Natural killer cell (primary cell): ENCODE measurements at places on chromosomes 2 and 18.

GRCh38 chr2:238689871-238690389 lies 158.0 kb upstream of the TWIST2 start:
- DNase-seq: no peak

DNA sequence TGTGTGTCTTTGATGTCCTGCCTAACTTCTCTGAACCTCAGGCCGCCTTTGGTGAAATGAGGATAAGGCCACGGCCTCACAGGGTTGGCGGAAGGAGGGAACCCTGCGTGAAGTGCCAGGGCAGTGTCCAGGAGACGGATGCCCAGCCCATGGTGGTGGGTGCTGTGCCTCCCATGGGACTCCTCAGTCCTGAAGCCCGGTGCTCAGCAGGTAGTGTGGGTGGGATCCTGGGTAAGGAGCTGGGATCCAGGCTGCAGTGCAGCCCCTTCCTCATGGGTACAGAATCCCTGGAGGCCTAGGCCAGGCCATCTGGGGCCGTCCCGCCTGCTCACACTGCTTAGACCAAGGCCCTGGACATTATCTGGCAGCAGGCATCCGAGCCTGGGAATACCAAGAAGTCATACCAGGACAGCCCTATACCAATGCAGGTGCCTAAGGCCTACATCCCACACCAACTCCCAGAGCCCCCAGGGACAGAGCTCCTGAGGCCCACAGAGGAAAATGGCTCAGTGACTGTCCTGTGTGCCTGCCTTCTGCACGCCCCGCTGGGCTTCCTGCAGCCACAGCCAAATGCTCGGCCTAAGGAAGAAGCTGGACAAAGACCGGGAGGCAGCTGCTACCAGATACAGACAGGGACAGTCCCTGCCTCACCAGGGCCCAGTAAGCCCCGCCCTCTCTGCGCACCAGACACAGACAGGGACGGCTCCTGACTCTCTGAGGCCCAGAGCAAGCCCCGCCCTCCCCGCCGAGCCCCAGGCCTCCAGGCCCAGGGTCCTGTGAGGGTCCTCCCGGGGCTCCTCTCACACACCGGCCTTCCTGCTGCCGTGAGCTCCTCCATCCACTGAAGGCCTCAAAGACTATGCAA lies 78.0 kb downstream of the NDUFA10 start:
- no peak for DNase-seq

- no peak for DNase-seq
Observed at GRCh38 chr2:100197631-100198153, 55.3 kb upstream of the AFF3 start.

DNA sequence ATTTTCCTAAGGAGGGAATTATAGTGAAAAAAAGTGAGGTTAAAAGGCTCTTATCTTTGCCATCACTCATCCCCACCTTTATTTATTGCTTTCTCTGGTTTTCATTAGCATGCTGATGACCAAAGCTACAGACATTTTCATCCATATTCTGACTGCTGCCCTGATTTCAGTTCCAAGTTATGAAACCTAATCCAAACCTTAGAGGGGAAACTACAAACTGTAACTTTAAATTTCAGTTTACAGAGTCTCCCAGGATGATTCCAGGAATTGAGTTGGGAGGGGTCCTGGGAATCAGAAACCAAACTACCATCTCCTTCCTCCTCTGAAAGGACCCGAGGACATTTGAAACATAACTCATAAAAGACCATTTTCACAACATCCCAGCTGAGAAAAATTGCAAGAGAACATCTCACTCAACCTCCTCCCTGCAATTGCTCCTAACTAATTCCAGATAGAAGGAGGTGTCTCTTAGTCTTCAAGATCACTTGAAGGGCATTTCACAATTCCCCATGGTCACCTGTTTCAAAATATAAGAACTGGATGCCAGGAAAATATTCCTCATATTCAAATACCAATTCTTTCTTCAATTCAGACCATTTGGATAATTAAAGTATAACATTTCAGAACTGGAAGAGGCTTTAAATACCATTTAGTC lies 520.6 kb downstream of the TNS1 start:
- no peak for DNase-seq

DNA sequence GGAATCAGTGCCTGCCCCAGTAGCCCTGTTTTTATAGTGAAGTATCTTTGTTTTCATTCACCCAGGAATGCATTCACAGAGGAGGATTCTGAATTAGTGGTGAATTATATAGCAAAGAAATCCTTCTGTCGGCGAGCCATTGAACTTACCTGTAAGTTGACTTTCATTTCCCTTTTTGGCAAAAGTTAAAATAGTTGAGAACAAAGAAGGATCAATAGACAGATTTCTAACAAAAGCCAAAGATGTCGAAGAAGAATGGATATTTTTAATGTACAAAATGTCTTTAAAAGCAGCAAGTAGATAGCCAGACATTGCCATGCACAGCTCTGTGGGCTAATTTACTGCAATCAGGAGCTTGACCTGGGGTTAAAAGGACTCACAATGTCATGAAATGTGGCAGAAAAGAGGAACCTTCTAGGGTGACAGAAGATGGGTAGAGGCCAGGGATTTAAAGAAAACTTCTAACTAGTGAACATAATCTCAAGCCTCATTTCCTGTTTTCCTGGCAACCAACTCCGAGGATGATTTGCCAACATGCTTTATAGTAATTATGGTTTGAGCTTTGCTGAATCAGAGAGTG lies 53.8 kb upstream of the TMEM87B start:
- no peak for DNase-seq

DNA sequence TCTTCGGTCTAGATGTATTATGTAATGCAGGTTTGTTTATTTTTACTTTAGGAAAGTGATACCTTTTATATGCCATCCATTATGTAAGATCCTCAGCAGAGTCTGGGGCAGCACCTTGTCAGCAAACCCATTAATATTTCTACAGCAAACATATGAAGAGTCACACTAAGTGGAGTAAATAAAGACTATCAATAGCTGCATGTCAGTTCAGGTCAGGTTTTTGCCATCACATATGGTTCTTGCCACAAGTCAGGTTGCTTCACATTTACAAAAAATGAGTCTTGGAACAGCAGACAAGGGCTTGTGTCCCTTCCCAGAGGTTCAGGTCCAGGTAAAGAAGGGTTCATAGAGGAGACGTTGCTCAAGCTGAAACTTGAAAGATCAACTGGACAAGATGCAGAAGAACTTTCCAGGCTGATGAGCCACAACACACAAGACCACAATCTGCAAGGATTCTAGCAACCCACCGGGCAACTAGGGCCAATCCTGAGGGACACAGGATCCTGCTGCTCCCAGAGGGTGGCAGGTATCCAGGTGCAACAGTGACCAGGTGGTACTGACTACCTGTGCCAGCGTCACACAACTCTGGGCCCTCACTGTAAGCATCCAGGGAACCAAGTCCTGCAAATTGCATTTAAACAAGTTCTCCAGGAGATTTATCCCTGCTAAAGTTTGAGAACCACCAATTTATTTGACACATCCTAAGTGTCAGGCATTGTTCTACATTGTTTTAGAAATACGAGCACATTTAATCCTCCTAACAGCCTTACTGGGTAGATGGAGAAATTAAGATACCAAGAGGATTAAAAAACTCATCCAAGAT lies 215.8 kb downstream of the ALPK2 start:
- DNase-seq: no peak

DNA sequence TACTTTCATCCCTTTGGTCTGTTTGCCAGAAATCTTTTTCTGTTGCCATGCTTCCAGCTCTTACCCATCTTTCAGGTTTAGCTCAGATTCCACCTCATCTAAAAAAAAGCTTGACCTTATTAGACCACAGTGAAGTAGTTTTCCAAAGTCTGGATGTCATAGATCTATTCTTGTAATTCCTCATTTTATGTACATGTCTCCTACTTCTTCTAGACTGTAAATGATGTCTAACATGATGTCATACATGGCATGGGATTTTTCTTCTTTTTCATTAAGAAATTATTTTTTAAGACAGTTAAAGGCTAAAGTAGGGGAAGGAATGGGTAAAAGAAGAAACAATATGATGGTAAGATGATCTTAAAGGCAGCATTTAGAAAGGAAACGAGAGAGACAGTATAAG lies 11.3 kb downstream of the GLS start:
- no peak for DNase-seq

GRCh38 chr2:191006997-191007783 lies 6.8 kb downstream of the STAT1 start:
- DNase-seq: no peak

DNA sequence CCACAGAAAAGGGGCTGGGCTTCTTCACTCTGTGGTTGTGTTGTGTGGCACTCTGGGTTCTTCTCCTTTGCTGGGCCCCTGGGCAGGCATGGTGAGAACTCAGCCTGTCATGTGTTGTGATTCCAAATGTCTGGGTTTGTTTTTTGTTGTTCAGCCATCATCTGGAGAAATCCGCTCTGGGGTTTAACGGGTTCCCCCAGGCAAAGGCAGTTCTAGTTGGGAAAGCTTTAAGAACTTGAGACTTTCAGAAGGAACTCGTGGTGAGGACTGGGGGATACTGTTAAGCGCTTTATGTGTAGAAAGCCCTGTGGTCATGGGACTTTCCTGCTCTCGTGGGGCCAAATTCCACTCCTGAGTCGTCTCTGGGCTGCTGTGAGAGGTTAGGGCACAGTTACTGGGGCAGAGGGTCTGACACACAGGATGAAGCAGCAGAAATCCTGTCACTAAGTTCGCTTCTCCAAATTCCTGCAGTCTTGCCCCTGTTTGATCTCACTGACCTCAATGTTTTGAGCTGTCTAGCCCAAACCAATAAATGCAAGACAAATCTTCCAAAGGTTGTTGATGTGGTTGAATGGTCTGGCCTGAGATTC lies 87.7 kb downstream of the RAPGEF4 start:
- no peak for DNase-seq

GRCh38 chr18:318791-319291 lies 51.0 kb upstream of the THOC1 start:
- DNase-seq: no peak

GRCh38 chr18:23277399-23277798 lies 142.1 kb downstream of the CABLES1 start:
- no peak for DNase-seq

DNA sequence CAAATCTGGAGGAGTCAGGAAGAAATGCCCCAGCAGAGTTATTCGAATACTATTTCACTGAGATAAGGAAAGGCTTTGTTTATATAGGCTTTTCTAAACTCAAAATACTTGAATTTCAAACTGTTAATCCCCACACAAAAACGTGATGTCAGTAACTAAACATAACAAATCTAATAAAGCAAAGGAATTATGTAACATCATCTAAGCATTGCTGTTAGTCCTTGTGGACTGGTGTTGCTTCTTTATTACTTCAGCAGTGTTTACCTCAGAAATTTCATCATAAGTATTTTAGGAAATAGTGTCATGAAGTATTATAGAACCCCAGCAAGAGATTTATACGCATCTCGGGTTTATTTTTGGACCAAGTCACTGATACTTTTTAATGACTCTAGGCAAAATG lies 19.7 kb upstream of the SANBR start:
- no peak for DNase-seq

- no peak for DNase-seq
Observed at GRCh38 chr2:20638646-20639430, 12.1 kb downstream of the HS1BP3 start.

DNA sequence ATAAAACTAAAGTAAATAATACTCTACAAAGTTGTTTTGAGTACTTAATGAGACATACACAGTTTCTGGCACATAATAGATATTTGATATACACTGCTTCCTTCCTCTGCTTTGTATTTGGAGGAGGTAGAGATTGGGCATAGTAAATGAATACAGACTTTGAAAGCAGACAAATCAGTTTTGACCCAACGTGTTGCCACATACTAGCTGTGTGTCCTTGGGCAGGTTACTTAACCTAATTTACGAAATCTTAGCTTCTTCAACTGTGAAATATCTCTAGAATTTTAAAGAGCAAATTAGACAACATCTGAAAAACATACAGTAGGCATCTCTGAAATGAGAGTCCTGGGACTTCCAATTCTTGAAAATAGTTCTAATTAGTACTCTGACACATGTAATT lies 425.4 kb downstream of the TGIF1 start:
- no peak for DNase-seq

DNA sequence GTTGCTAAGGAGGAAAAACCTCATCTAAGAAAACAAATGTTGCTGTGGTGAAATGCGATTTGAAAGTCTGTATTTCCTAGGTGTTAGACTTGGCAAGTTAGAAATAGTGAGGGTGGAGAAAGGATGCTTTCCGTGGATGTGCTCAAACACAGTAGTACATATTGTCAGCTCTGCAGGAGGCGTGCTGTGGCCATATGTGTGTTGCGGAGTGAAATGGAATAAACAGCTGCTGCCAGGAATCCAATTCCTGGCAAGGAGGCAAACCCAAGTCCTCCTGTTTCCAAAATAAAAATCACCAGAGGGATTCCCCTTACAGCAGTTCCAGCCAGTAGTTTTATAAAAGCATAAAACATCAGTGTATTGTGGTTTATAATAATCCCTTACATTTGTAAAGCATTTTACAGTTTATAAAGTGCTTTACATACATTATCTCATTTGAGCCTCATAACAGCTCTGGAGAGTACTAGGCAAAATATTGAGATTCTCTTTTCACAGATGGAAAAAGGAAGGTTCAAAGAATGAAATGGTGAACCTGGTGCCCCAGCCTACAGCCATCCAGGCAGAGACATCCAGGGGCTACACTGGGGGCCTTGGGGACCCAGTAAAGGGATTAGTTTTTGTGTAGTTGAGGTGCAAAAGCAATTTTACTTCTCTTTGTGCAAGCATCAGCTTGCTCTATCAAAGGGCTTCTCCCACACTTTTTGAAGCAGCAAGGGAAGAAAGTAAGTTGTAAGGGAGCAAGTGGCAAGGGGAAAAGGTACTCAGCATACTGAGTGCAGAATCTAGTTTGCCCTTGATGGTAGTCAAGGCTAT lies 206.0 kb downstream of the AGPS start:
- no peak for DNase-seq

DNA sequence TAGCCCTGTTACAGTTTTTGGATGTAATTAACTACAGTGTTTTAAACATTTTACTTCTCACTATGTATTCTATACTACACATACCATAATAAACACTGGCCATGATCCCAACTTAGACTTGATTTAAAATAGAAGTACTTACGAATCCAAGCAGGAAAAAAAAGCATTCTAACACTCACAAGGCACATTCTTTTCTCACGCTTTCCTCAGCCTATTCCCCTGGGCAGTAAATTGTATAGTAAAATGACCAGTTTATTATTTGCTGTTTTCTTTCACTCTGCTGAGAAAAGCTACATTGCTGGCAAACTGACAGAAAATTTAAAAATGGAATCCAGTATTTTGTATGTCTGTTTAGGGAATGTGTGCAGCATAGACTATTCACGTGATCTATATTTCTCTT lies 2.8 kb upstream of the TANC1 start:
- DNase-seq: no peak

DNA sequence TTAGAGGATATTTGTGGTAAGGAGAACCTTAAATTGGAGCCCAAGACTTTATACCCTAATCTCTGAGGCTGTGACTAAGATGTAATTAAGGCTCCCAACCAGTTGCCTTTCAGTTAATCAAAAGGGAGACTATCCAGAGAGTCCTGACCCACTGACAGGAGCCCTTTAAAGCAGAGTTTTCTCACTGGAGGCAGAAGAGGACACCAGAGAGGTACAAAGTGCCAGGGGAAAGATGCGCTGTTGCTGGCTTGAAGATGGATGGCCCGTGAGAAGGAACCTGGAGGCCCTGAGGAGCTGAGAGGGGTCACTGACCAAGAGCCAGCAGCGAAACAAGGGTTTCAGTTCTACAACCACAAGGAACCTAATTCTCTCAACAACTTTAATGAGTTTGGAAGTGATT lies 137.3 kb downstream of the TMEM131 start:
- DNase-seq: no peak
